KBM-7 (cell line): ENCODE measurements at places on chromosomes 7 and 10.

- DNase-seq = no peak
Observed at GRCh38 chr10:132402781-132403241, 5.8 kb downstream of the PWWP2B start.

GRCh38 chr7:80924090-80924489 lies 5.2 kb upstream of the SEMA3C start:
- DNase-seq = no peak

DNA sequence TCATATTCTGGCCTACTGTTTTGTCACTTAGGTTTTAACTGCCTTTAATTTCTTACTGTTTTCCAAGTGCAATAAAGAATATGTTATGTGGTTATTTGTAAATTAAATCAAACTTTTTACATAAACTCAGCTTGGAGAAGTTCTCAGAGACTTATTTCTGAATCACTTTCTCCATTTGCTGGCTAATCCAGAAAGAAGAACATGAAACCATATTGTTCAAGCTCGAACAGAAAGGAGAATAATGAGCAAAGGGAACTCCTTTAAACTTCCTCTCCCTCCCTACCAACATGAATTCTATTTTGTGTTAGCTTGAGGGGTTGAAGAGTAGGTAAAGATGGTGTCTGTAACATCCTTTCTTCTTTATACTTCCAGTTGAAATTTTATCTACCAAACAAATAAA lies 52.3 kb downstream of the SHTN1 start:
- DNase-seq = no peak

DNA sequence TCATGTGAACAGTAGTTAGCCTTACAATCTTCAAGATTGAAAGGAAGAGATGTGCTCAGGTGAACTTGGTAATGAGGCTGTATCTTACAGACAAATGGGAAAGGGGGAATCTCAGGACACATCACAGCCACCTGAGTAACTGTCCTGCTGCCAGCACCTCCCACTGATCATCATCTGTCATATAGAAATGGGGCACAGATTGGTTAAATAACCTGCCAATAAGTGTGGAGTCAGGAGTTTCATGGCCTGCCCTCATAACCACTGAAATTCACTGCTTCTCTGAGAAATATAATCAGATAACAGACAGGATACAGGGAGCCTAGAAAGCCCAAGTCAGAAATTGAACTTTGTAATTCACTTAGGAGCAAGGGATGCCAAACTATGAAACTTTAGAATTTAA lies 64.9 kb upstream of the TAS2R16 start:
- DNase-seq = no peak

DNA sequence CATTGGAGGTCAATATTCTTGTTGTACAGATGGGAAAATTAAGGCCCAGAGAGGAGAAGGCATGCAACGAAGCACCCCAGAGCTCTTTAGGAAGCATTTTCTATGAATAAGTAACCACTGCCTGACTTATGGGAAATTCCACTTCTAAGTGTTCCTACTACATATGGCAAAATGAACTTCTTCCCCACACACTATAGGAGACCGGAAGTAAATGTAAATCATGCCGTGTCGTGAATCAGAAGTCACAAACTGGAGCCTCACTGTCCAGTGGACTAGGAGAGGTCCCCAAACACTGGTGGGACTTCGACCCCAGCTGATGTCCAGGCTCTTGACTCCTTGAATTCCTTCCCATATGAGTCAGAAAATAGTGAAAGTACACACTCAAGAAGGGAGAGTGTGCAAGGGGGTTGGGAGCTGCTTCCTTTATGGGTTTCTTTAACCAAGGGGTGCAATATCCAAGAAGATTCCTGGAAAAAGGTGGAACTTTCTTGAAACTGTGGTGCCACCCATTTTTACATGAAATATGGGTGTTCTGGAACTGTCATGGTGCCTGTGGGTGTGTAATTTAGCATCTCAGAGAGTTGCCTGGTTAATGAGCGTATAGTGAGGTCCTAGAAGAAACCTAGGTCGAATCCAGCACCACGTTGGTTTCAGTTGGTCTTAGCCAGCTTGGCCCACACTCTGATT lies 6.7 kb downstream of the RASSF4 start:
- DNase-seq = no peak

DNA sequence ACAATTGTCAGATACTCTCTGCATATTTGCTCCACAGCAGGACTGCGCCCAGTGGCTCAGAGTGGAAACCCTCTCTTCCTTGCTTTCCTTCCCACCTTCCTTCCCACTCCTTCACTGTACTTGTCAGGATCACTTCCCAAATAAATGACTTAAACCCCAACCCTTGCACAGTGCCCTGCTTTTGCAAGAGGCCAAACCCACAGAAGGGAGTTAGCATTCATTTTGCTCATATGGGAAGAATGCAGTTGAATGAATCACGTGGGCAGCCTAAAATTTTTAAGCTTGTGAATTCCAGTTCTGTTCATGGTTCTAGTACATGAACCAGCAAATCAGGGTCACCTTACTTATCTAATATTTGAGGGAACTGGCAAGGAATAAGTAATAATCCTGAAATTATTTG lies 47.7 kb upstream of the SFMBT2 start:
- no peak for DNase-seq

DNA sequence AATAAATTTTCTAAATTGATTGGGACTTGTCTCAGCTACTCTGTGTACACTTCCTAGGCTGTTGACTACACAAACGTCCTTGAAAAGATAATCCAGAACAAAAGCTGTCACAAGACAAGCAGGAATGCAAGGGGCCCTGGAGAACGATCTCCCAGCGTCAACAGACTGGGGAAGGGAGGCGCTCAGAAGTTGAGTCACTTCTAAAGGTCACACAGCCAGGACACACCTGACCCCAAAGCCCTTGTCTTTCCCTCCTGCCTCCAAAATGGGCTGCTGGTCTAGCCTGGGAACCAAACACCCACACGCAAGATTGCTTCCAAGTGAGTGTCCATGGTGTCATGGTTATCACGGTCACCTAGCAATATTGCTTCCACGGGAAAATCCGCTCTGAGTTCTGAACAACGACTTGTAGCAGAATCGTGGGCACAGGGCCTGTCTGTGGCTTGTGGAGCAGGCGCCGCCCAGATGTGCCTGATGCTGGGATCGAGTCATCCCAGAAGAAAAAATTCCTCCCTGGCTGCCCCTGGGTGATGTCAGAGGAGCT lies 49.8 kb downstream of the SPOCK2 start:
- no peak for DNase-seq

DNA sequence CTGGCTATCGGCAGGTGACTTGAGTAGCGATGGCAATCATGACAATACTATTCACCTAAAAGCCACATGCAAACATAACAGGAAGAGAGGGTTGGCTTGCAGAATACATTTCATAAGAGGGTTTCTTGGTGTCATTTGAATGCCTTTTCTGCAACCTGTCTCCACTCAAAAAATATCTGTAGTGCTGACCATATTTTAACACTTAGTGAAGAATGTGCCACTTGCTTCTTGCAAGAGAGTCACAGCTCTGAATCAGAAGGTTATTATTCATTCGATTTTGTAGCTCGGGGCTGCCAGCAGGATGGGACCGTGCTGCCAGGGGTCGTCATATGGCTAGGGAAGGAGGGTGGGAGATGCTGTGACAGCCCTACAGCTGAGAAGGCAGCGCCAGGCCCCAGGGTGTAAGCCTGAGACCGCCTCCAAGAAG lies 152.0 kb upstream of the PITRM1 start:
- no peak for DNase-seq

DNA sequence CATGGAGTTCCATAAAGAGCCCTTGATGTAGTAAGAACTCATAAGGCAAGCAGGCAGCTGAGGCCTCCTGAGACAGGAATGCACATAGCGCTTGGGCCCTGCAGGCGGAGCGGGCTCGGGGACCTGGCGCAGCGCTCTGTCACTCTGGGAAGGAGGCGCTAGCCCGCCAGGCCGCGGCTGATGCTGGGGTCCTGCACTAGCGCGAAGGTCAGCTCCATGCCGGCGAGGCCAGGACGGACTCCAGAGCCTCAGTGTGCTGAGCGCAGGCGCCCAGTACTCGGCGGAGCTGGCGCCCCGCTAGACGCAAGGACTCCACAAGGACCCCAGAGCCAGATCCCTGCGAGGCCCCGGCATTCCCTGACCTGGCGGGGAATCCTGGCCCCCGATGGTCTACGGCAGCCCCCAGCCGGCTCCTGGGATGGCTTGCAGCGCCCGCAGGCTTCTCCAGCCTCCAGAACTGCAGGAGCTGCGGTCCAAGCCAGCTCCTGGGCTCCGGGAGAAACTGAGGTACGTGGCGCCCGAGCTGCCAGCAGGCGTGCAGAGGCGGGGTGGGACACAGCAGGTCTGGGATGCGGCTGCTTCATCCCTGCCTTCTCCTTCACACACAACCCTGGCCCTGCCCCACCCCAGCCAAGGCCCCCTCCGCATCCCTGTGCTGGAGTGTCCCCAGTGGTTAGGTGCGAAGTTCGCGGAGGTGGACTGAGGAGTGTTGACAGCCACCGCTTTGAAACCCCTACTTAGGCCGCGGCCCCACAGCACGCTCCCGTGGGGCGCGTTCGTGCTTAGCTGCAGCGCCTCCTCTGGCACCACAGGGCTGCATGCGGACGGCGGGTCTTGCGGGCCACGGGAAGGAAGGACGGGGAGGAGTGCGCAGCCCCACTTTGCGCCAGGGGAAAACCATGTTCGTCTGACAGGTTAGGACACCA lies 761.5 kb upstream of the POM121L12 start:
- no peak for DNase-seq

- peak; percentile 69 for DNase-seq
Observed at GRCh38 chr7:1920266-1920681, 250.2 kb downstream of the ELFN1 start.

DNA sequence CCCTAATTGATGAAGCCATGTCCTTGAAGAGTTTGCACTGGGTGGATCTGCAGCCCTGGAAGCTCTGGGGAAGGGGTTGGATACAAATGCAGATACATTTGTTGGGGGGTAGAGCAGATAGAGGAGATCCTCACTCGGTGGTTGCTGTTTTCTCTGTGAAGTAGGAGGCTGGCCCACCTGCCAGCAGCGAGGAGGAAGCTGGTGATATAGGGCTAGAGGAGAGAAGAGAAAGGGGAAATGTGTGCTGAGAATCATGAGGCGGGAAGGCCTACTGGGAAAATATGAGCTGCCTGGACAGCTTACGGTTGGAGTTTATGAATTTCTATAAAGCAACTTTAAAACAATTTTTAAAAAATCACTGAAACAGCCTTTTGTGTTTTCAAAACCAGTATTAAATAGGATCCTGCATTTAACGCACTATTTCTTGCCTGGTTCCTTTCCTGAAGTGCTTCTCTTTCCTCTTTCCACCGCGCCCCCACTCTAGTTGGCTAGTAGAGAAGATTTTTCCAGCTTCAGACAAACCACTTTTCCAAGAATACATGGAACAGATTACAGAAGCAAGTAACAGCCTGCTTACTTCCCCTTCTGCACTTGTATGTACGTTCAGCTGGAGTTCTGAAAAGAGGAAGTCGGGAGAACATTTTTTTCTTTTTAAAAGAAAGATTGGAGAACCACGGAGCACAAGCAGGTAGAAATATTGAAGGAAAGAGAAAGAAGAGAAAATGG lies 100.6 kb upstream of the GLCCI1 start:
- peak; percentile 87 for DNase-seq

- DNase-seq = no peak
Observed at GRCh38 chr10:58275908-58276307, 6.9 kb downstream of the CISD1 start.

DNA sequence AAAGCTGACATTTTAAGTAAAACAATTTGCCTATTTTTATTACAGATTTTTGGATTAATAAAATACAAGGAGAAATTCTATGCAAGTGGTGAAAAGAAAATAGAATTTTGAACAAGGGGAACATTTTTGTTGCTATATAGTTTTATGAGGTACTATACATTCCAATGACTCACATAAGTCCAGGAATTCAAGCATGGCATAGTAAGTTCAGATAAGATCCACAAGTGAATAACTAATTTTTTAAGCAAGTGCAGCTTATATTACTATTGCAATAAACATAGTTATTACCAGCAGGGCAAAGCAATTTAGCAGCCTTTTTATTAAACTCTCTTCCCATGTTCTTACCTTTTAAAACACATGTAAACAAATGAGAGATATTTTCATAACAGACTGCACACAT lies 1123.5 kb upstream of the LRRN3 start:
- DNase-seq = no peak

DNA sequence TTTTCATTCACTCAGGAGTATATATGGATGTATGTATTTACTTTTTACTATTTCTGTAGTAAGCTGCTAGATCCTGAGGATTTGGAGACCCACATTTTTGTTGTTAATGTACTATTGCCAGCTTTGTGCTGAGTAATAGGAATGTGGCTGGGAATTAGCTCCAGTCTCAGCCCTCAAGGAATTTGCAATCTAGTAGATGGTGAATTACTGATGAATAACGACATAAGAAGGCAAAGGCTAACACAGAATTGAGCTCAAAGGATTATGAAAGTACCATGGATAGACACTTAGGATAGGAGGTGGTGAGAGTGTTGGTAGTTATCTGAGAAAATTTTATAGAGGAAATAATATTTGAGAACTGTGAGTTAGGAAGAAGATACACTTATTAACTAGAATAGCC lies 19.9 kb downstream of the CASD1 start:
- DNase-seq = no peak
